ENCODE measurements at places on chromosomes 3 and 15.

- DNase-seq = no peak
Measured at GRCh38 chr15:97759363-97759762, 201.1 kb upstream of the ARRDC4 start.

DNA sequence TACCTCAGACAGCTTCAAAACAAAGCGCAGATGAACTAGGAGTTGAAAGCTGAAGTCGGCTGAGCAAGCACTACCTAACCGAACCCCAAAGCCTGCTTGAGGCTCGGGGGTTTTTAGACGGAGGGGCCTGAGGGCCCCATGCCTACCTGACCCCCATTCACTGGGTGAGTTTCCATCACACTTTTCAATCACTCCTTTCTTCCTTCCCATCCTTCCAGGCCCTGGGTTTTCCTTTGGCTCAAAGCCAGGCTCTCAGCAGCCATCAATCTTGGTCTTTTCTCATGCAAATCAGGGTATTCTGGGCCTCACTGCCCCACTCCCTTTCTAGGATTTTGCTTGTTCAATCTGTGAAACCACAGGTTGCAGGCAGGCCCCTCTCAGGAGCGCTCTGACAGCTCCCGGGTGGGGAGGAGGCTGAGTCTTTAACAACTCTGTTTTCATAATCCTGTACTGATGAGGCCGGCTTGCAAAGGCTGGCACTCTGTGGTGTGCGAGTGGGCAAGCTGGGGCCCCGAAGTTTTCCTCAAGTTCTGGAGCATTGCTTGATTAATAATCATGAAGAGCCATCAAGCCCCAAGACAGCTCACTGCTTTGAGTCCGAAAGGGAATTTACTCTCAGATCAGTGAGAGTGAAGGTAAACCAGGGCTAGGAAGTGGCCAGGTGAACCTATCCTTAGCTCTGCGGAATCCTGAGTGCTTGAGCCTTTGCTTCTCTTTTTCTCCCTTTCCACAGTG is 97.6 kb downstream of the FRMD4B start:
- DNase-seq = peak; percentile 17

- DNase-seq = no peak
Measured at GRCh38 chr3:132972333-132972732, 65.9 kb upstream of the TMEM108 start.

DNA sequence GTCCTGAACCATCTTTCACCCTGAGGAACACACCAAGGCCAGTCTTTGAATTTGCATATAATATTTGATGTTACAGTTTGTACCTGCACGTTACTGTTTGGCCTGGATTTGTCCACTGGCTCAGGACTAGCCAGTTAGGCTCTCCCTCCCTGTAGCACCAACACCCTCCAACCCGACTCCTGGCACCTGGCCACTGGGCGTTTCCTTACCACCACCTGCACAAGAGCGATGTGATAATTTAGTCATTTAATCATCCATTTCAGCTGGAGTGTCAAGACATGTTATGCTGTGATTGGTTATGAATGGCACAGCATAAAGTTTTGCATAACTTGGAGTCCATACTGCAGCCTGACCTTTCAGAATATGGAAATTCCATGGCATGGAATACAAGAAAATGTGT is 242.4 kb downstream of the KCNMB2 start:
- peak; percentile 99 for DNase-seq

- DNase-seq = no peak
Measured at GRCh38 chr15:78617076-78617475, 3.7 kb downstream of the CHRNA3 start.

GRCh38 chr3:131050001-131050400 is 23.3 kb downstream of the NEK11 start:
- DNase-seq = no peak

DNA sequence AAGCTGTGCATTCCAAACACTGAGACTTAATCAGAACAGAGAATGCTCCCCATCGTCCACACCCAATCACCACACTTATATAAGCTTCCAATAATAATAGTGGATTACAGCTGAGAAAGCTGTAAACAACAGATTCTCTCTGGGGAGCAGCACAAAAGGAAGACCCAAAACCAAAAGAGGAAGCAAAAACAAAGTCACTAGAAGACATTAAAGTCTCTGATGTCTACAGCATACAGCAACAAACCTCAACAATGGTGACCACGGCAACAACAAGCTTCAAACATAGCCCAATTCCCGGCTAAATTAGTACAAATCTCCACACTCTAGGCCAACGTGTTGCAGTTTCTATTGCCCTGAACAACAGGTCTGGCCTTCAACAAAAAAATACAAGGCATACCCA is 37.7 kb downstream of the ZDHHC23 start:
- DNase-seq = no peak

DNA sequence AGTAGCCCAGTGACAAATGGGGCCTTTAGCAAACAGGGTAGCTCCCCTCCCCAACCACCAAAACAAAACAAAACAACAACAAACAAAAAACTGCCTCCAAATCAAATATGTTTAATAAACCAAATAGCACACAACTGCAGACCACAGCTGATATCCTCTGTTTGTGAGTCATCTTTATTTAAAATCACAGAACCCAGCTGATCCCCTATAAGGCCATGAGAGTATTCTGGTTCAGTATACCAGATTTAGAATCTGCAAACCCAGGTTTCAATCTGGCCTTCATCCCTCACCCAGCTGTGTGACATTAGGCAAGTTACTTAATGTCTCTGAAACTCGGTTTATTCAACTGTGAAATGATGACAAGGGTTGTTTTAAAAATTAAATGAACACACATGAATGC is 124.5 kb downstream of the SUCLG2 start:
- no peak for DNase-seq

DNA sequence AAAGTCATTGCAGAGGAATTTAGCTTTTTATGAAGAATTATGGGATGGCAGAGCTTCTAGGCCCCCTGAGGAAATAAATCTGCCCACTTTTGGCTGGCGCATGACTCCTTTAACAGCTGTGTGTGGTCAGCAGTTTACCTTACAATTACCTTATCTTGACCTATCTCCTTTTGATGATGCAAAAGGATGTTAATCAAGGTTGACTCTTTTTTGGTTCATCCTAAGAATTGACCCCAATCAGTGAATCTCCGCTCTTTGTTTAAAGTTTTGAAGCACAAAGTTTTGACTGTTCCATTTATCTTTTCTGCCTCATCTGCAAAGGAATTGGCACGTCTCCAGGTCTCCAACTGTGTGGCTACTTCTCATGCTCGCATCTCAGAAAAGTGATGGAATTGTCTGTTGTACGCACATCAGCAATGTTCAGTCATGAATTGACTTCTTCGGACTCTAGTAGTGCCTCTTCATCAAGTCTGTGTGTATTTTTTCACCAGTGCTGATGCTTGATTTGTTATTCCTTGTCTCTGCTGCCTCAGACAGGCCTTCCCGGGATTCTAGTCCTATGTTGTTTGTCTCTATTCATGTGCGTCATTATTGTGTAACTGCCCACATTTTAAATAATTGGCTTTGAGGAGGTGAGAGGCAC is 196.2 kb upstream of the CFAP20DC start:
- DNase-seq = no peak

GRCh38 chr3:22506871-22507270 is 696.3 kb upstream of the UBE2E2 start:
- DNase-seq = no peak

DNA sequence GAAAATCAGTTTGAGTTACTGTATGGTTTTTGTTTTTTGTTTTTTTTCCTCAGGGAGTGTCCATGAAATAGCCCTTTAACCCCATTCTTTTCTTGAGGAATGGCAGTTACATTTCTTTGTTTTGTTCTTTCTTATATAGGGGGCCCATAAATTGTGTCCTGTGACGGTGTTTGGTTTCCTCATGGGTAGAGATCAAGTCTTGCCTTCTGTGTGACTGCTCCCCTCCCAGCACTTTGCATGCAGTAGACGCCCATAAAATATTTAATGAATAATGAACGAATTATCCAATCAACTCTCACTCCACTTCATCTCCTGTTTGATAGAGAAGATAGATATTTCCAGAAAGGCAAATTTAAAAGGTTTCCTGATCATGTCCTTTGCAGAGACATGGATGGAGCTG is 78.1 kb downstream of the CADPS start:
- no peak for DNase-seq

- no peak for DNase-seq
Measured at GRCh38 chr3:15479400-15480224, 41.9 kb downstream of the COLQ start.

DNA sequence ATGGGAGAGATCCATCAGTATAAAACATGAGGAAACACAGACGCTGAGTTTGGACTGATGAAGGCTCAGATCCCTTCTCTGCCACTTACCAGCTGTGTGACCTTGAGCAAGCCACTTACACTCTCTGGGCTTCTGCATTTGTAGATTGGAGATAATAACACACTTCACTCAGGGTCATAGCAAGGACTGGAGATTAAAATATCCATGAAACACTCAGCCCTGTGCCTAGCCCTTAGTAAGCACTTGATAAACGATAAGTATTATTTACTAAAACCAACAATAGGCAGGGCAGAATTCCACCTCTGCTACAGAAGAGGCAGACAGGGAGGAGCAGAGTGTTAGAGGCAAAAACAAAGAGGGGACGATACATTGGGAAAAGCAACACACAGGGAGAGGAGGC is 420.5 kb upstream of the WNT5A start:
- DNase-seq = no peak

- DNase-seq = no peak
Measured at GRCh38 chr15:62907275-62907674, 135.3 kb upstream of the TPM1 start.

GRCh38 chr3:149020196-149020838 is 29.0 kb downstream of the GYG1 start:
- no peak for DNase-seq

- DNase-seq = no peak
Measured at GRCh38 chr3:71402911-71403310, 180.6 kb downstream of the FOXP1 start.

DNA sequence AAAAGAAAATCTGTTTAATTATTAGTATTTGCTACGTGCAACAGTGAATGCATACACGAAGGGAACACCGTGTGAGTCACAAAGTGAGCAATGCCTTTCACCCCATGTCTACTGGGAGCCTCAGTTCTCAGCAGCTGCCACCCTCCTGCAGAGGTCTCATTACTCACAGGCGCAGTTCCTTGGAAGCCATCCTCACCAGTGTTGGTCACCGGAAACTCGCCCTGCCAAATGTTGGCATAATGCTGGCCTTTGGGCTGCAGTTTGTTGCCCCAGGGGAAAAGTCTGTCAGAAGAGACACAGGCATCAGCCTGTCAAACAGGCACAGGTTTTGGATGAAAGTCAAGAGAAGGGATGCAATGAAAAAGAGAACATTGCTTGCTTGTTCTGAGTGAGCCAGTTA is 50.1 kb downstream of the SUMF1 start:
- peak; percentile 57 for DNase-seq

DNA sequence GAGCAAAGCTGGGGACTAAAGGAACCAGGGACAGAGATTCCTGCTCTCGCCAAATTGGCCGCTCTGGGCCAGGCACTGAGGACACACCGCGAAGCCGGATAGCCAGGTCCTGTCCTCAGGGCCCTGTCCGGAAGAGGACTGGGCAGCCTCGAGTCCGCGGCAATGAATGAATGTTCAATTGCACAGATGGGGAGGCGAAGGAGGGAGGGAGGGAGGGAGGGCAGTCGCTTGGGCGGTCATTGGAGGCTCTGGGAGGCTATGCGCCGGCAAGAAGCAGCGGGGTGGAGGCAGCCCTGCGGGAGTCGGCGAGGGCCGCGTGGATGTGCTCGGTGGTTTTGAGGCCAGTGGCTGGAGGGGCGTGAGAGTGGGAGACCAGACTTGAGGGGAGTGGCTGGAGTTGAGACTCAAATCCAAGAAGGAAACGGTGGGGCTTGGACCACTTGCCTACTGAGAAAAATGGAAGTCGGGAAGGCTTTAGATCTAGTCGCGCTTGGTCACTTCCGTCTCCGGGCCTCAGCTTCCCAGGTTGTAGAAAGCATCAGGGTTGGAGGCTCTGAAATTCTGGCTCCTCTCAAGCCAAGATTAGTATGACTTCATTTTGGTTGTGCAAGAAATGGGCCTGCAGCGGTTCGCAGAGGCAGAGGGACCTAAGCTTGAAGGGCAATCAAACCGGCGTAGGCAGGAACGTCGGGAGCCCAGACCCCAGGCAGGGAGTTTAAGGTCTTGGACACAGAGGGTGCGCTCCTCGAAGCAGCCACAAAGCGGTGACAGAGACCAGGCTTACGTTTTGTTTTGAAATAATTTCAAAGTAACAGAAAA is 21.1 kb upstream of the PLXND1 start:
- peak; percentile 65 for DNase-seq

DNA sequence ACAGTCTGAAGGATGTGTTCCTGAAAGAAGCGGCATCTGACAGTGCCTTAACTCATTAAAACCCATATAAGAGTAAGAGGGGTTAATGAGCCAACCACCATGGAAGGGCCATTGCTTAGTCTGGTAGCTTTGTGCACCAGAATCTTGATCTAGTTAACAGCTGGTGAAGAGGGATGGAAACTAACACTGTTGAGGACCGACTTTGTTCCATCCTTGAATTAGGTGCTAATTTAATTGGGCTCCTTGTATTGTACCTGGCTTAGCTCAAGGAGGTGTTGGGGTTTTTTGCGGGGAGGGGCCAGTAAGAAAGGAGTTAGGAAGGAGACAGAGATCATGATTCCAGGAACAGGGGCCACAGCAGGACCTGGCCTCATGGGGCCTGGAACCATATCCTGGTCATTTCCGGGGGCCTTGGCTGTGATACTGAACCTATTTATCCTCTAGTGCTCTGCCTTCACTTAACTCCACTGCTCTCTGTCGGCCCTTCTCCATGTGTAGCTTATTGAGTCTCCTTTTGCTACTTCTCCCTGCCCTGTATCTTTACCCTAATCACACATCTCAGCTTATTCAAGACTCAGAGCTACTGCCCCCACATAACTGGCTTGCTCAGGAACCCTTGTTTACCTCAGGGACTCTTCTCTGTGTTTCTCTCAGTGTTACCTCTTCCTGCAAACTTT is 93.0 kb downstream of the RPL22L1 start:
- no peak for DNase-seq

GRCh38 chr15:52255008-52255407 is 40.6 kb downstream of the MYO5C start:
- DNase-seq = no peak

- no peak for DNase-seq
Measured at GRCh38 chr15:60362321-60363086, 35.3 kb downstream of the ANXA2 start.

- DNase-seq = no peak
Measured at GRCh38 chr3:152349392-152349791, 80.7 kb downstream of the MBNL1 start.

Data from NCI-H2081 (cell line).